ENCODE measurements at places on chromosomes 3 and 15. TPM values are rescaled to one million over a fixed set of nuclear protein-coding genes. Genes with fewer than 3 reads are reported as not detected.

Gene FBXO40
- not detected for total RNA-seq

Gene PPM1L
- total RNA-seq, result 5.8 TPM

Gene TMEM43
- total RNA-seq, result 42.0 TPM

Gene NR1I2
- 0.10 TPM for total RNA-seq

Gene MOBP
- not detected for total RNA-seq

Gene ATP8B4
- total RNA-seq, result 6.8 TPM

Gene GOLGA6B
- total RNA-seq, result not detected

Gene FBLN2
- total RNA-seq, result not detected

GRCh38 chr15:68208136-68208535 lies 3.0 kb upstream of the CALML4 start:
- no peak for DNase-seq

DNA sequence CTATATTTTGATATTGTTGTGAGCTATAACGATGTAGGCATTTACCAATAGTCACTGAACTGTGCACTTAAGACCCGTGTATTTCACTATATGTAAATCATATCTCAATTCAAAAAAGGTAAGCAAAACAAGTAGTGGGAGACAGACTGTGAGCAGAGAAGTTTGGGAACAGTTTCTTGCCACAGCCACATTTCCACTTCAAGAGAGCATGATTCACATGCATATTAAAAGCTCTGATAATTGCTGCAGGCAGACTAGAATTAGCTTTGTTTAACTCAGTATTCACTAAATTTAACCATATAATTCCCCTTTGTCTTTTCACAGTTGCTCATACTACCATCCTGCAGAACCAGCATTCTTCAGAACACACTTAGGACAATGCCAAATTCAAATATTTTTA lies 168.4 kb upstream of the ZNF385D start:
- no peak for DNase-seq

DNA sequence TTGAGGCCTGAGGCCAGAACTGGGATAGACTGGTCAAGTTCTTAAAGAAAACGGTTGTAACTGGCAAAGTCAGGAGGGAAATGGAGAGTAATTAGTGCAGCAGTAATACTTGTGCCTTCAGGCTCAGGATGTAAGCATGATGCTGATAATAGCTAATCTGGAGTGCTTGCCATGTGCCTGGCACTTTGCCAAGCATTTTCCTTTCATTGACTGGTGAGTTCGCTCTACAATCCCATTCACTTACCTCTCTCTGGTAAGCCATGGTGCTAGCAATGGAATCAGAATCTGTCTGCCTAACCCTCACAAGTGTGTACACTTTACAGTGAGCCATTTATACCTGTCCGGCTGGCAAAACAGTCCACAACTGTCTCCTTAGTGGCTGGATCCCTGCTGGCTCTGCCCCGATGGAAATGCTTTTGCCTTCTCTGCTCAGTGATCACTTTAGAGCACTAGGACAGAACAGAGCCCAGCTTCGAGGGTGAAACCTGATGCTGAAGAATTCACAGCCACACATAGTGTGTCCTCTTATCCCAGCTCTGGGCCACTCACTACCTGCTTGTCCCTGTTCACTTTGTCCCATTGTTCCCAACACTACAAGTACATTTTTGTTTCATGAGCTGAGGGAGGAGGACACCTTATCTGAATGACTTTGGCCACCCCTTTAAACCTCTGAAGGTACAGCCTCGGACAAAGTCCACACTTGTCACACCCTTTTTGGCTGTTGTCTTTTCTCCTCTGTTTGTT lies 10.3 kb downstream of the CHP1 start:
- DNase-seq, result no peak

DNA sequence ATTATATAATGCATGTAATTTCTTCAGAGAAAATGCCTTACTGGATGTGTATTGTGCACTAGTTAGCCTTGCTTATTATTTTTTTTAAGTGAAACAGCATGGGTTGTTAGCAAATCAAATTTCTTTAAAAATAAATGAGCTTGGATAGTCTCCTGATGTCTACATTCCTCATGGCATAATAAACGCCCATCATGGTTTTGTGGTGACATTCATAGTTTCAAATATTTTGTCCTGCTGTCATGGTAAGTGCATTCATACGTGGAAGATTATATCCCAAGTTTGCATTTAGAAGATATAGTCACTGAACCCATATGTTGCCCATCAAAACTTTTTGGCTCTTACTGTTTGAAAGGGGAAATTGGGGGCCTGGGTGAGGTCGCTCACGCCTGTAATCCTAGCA lies 130.7 kb downstream of the ALCAM start:
- no peak for DNase-seq

GRCh38 chr3:12237076-12237475 lies 51.8 kb upstream of the PPARG start:
- no peak for DNase-seq

DNA sequence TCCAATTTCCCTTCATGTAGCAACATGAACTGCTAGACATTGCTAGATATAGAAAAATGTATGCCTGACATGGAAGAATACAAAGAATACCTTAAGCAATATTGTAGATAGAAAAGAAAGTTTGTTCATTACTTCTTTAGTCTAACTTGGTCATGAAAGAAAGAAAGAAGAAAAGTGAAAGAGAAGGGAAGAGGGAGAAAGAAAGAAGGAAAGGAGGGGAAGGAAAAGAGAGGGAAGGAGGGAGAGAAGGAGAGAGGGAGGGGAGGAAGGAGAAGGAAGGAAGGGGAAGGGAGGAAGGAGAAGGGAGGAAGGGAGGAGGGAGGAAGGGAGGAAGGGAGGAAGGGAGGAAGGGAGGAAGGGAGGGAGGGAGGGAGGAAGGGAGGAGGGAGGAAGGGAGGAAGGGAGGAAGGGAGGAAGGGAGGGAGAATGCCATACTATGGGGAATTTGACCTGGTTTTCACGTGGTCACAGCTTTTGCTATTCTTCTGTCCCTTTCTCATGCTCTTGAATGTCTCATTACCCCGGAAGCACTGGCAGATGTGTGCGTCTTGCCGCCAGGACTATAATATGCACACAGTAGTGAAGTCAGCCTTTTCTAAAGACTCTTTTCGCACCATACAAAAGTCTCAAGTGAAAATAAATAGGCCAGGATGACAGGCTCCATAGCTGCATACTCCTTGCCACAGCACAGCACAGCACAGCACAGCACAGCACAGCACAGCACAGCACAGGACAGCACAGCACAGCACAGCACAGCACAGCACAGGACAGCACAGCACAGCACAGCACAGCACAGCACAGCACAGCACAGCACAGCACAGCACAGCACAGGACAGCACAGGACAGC lies 78.2 kb downstream of the CHAC1 start:
- DNase-seq, result no peak

DNA sequence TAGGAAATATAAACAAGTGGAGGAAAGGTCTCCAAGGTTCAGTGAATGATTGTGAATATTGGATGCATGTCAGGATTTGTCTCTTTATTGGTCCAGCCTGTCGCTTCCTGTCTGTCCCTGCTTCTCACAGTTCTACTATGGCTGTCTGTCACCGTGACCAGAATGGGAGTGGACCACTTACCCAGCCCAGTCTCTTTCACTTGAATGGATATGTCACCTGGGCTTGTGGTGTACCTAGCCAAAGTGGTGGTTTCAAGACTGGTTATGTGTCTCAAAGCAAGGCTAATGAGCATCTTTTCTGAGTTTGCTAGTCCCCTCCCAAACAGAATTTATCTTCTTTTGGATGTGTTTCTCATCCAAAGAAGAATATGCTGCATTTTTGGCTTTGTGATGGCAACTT lies 231.7 kb downstream of the PTPRG start:
- no peak for DNase-seq

DNA sequence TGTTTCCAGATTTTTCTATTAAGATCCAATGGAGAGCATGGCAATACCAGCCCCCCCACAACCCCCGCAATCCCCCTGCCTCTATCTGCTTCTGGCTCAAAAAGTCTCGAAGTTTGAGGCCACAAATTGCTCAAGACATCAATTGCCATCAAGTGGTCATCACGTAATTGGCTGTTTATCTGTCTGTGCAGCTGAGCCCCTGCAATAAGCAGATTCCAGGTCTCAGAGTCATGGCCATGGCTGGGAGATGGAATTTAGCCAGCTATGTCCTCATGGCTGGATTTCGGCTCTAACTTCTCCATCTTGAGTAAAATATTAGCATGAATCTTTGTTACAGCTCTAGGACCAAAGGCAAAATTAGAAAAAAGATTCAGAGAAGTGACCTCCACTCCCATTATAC lies 22.7 kb downstream of the SSUH2 start:
- no peak for DNase-seq

GRCh38 chr15:64982472-64982871 lies 7.2 kb downstream of the SPG21 start:
- no peak for DNase-seq

GRCh38 chr3:14448756-14449727 lies 46.6 kb downstream of the SLC6A6 start:
- no peak for DNase-seq

GRCh38 chr3:141594357-141594756 lies 107.5 kb downstream of the RASA2 start:
- DNase-seq, result no peak

DNA sequence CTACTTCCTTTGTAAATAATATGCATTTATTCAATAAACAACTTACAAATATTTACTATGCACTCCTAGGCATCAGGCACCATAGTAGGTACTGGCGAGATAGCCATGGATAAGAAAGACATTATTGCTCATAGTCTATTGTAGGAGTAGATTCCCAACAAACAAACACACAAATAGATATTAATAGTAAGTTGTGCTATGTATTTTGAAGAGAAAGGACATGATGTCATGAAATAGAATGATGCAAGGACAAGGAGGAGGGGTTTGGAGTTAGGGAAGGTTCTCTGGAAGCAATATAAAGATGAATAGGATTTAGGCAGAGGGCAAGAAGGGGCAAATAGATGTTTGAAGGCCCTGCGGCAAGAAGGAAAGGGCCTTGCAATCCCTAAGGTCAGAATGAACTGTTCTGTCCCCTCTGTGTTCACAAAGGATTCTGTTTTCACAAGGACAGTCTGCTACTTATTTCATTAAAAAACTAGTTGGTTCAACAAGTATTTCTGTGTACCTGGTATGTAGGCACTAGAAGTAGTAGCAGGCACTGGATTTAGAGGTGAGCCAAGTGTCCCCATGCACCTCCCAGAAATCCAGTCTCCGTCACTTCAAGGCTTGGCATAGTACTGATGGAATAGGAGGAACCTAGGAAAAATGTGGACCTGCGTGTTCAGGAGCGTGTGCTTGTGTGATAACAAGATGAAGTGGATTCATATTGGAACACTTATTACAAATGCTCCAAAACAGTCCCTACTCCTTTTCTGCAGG lies 231.8 kb upstream of the TPRG1 start:
- no peak for DNase-seq

DNA sequence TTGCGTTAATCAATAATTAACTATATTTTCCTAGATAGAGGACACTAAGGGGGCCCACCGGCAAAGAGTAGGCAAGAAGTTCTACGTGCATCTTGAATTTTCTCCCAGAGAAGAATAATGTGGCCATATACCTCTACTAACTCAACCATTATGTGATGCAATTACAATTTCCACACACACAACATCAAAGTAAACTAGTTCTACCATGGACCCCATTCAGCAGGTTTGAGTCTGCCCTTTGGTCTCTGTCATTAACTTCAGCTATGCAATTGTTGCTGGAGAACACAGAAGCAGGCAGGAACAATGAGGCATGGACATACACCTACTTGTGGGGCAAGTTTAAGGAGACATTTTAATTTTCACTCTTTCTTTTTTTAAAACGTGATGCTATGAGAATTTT lies 705.9 kb downstream of the PDCD6IP start:
- DNase-seq, result no peak

DNA sequence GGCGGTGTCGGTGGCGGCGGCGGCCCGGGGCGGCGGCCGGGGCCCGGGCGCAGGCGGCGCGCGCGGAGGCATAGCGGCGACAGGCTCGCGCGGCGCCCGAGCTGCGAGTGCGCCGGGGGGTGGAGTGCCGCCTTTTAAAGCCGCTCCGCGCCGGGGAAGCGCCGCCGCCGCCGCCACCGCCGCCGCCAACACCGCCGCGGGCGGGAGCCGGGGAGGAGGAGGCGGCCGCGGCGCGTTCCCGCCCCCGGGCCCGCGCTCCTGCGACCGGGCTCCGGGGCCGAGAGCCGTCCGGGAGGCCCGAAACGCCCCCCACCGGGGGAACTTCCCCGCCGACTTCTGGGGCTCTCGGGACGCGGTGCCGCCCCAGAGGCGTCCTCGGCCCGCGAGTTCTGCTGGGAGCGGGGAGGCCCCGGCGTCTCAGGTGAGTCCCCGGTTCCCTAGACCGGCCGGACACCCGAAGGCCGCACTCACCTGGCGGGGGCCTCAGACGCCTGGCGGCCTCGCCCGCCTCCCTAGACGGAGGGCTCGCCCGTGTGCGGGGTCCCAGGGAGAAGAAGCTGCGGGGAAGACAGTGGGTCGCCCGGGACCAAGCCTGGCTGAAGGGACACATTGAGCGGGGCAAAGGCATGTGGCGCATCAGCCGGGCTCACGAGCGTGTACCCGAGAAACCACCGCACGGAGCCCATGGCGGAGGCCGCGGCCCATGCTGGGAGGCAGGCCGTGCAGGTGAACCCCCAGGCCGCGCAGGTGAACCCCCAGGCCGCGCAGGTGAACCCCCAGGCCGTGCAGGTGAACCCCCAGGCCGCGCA lies at the start of gene PCSK6:
PCSK6 (minus strand) TSS at position 109 of the 809 bp plus-strand sequence; CDS start at position 72, 37 bp downstream.
- DNase-seq, result no peak

GRCh38 chr3:9398700-9399336 lies 1.4 kb downstream of the SETD5 start:
- DNase-seq, result no peak

- DNase-seq, result no peak
These were observed 44.6 kb downstream of the BDH1 start for GRCh38 chr3:197511130-197511529.

Measured in activated CD4-positive, alpha-beta T cell treated with anti-CD3 and anti-CD28 coated beads, Interleukin-2, amount 10 ng/mL, durations not matched to agents 7 days and 5 days (primary cell).